Tibial nerve (tissue), 4 donors: ENCODE measurements at places on chromosomes 4 and X. TPM values are rescaled to one million over a fixed set of nuclear protein-coding genes. Genes with fewer than 3 reads are reported as not detected.

GRCh38 chr4:55033296-55033695 lies 92.1 kb downstream of the KDR start:
- no peak for DNase-seq

- DNase-seq: no peak
Measured at GRCh38 chrX:83845397-83845796, 15.5 kb upstream of the CYLC1 start.

- DNase-seq: no peak
Measured at GRCh38 chrX:46433892-46434291, 111.3 kb downstream of the ZNF674 start.

DNA sequence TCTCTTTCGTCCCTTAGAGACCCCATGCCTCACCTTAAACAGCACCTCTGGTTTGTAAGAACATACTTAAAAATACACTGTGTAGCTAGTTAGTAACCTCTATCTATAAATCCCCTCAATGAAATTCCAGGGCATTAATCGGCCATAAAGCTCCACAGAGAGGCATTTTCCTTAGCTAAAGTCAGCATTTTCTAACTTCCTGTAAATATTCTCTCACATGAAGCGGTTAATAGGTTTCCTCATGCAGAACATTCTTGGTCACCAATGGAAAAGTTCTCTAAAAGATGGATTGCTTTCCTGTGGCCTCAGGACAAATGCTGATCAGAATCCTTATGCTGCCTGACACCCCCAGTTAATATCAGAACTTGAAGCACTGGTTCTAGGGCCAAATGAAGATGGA lies 248.6 kb upstream of the BOD1L1 start:
- DNase-seq: no peak

DNA sequence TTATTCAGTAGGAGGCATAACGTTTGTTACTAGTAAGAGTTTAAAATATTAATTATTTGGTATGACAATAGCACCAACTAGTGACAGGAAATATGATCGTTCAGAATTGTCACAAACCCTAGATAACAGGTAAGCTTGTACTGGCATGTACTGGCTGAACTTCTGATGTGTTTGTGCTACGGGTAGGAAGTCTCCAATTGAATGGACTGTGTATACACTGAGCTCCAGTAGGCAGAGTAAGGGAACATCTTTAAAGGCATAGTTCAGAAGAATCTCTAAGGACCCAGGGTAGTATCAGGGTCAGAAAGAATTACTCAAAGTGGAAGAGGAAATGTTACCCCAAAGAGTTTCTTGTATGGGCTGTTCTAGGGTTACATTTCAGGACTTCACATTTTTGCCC lies 230.4 kb downstream of the EDA2R start:
- no peak for DNase-seq

ARHGAP6 gene
- total RNA-seq: 32.9 TPM

GRCh38 chr4:55907469-55907868 lies 41.3 kb upstream of the CEP135 start:
- no peak for DNase-seq

- DNase-seq: no peak
Measured at GRCh38 chr4:105059337-105059736, 87.3 kb upstream of the TET2 start.

GRCh38 chr4:17398805-17399204 lies 113.1 kb downstream of the QDPR start:
- no peak for DNase-seq

STATH gene
- total RNA-seq: not detected

ZNF732 gene
- not detected for total RNA-seq

- DNase-seq: no peak
Measured at GRCh38 chr4:56730097-56730496, 49.0 kb upstream of the HOPX start.

MAGED2 gene
- 199 TPM for total RNA-seq

DNA sequence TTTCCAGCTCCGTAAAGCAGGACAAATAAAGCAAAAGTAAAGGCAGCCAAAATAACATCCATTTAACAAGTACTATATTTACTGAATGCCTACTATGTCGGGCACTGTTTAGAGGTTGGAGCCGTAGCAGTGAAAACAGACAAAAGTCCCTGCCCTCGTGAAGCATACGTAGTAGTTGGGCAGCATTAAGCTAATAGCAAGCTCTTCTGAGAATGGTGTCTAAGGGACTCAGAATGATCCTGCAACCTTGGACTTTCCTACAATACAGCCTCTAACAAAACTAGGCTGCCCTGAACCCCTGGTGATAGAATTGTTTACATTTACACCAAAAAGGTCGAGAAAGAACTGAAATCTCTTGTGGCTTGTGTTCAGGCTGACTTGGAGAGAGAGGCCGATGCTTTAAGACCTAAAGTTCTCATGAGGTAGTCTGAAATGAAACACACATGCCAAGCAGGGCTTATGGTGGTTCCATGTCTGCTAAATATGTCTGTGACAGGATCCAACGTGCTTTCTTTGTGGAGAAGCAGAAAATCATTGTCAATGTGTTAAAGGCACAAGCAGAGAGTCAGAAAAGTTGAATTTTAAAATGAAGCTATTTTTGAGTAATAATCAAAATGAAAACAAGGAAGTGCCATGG lies 898 bp upstream of the PDGFC start:
- DNase-seq: no peak

GRCh38 chr4:120431180-120431579 lies 364.5 kb upstream of the MAD2L1 start:
- no peak for DNase-seq

DNA sequence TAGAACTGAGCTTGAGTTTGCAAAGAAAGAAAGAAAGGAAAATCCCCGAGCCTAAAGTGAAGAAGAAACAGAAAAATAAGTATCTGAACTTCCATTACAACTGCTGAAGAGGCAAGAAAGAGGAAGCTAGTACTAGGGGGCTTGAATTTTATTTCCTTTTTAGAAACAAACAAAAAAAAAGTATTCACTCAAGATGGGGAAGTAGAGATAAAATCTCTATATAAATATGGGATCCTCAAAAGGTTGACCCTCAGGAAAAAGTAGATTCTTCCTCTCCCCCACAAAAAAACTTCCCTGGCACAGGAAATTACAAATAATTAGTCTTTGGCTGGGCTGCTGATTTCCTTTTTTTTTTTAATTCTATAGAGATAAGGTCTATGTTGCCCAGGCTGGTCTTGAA lies 16.0 kb downstream of the LRBA start:
- DNase-seq: no peak

XAGE1B gene
- not detected for total RNA-seq

- no peak for DNase-seq
Measured at GRCh38 chrX:124217304-124218251, 114.9 kb upstream of the TEX13D start.

GRCh38 chrX:123184219-123184865 lies at the start of gene GRIA3:
TSS of gene GRIA3 (plus strand) at chrX:123184278. CDS start at chrX:123184536, 258 bp downstream.
- peak; percentile 7 for DNase-seq

FGFR3 gene
- total RNA-seq: 2.7 TPM

DNA sequence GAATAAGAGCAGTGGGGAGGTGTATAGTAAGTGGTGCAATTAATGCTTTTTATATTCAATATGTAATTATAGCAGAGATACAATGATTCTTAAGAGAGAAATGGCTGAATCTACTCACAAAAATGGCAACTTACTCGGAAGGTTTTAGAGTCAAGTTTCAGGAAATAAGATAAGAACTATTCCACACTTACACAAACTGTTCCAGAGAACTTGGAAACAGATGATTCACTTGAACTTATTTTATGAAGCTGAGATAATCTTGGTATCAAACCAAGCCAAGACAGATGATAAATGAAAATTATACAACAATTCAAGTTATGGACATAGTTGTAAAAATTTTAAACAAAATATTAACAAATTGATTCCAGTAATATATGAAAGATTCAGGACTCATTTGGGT lies 311.3 kb upstream of the HS3ST1 start:
- DNase-seq: no peak

DNA sequence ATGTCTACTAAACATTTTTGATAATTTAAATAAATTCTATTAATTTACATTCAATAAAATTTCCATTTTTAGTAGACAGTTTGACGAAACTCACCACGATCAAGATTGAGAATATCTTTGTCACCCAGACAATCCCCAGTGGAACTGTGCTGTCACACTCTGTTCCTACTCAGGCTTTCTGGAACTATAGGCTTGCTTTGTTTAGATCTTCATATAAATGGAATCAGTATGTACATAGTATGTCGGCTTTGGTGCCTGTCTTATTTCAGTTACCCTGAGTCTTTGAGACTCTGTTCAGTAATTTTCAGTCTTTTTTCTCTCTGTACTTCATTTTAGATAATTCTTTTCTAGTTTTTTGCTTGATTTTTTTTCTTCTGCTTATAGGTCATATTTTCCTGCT lies 163.5 kb upstream of the EMCN start:
- DNase-seq: no peak

- no peak for DNase-seq
Measured at GRCh38 chr4:83905952-83906351, 370.0 kb downstream of the GPAT3 start.

GRCh38 chrX:139811942-139812629 lies 104.1 kb upstream of the MCF2 start:
- DNase-seq: no peak

MAB21L2 gene
- 0.20 TPM for total RNA-seq

DNA sequence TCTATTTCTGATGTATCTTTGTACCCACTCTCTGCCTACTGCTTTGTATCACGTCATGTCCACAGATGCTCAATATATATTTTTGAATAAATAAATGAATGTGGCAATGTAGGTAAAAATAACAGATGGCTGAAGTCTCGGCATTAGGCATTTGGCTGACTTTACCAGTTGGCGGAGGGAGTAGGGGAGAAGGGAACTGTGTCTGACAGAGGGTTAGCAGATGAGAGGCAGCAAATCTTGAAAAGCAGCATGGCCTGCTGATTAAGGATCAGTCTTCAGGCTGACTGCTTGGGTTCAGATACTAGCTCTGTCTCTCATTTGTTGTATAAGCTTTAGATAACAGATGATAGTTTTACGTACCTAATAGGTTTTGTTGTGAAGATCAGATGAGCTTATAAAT lies 31.9 kb upstream of the RASGEF1B start:
- DNase-seq: no peak

MPC1L gene
- total RNA-seq: not detected

DNA sequence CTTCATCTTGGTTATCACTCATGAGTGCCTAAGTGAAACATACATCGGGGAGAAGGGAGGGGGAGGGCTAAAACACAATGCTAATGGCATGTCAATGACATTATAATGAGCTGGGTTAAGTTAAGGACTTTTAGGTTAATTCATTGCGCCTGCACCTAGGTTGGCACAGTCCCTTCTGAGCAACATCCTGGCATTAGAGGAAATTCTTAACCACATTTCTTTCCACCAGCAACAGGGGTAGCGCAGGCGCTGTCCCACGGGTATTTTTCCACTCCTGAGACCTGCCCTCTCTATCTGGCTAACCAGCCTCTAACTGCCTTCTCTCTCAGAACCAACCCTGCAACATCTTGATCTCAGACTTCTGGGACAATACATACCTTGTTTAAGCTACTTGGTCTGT lies 39.0 kb upstream of the PROM1 start:
- DNase-seq: no peak

GRCh38 chr4:117907646-117908045 lies 126.6 kb upstream of the NDST3 start:
- DNase-seq: no peak

UGT2B7 gene
- not detected for total RNA-seq

DNA sequence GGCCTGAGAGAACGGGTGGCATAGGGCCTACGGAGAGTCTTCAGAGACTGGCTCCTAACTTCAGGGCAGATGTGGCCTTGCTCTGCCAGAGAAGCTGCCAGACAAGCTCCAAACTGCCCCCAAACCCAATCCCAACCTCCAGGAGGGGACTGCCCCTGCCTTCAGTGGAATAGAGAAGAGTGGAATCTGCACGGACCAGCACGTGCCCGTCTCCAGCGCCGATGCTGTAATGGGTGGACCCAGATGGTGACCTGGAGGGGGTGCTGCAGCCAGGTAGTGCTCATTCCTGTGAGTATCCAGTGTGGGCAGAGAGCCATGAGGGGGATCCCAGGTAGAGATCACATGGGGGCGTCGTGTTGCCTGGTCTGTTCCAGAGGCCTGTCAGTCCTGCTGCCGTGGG lies 73.2 kb upstream of the NKX1-1 start:
- DNase-seq: peak; percentile 6

MGARP gene
- 1.4 TPM for total RNA-seq

GRCh38 chr4:62814510-62815047 lies 1594.7 kb downstream of the TECRL start:
- no peak for DNase-seq

DNA sequence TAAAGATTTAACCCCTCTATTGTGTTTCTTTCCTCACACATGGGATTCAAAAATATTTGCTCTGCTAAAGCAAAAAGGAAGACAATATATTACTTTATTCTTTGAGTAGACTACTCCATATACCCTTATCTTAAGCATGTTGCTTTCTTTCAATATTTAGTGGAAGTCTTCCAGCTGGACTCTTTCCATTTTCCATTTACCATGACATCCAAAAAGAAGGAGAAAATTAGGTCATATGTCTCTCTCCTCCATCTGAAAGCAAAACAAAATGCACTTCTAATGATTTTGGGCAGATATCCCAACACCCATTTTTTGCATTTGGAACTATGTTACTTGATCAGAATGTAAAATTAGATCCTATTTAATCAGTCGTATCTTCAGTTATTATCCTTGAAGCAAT lies 1336.5 kb downstream of the PCDH19 start:
- DNase-seq: no peak

DNA sequence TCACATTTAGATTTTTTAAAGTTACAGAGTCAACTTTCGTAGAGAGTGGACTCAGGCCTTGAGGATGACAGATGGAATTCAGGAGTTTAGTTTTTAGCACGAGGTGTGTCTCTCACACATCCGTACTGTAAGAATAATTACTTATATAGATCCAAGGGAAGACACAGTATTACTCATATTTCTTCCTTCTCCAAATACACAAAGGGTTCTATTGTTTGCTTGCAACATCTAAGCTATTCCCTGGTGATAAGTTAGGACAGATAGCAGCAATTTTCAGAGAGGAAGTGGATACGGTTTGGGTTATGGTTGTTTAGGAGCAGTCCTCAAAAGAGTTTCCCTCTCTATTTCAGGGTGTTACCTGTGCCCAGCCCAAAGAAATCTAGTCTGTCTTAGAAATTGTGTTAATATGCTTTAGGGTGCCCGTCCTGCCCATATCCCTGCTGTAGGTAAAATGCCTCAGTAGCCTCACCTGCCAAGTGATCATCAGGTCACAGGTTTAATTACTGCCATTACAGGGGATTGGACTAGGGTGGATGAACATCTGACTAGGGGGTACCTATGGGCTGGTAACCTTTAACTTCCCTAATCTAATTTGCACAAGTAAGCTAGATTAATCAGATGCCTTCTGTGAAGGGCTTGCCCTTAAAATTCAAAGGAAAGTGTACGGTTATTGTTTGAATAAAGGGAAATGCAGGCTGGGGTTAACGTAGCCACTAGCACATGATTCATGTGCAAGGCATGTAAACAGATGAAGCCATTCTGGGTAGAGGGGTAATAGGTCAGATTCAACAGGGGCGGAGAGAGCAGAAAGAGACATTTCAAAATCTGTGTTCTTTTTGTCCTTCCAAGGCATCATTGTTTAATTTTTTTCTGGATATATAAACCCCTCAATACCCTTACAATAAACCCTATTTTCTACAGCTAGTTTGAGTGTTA lies 8.7 kb upstream of the PPP3CA start:
- no peak for DNase-seq

CXCL5 gene
- not detected for total RNA-seq

- DNase-seq: no peak
Measured at GRCh38 chrX:23773601-23774175, 9.3 kb upstream of the SAT1 start.
